Kidney tubule cell (primary cell): ENCODE measurements at places on chromosomes 13 and 19.

DNA sequence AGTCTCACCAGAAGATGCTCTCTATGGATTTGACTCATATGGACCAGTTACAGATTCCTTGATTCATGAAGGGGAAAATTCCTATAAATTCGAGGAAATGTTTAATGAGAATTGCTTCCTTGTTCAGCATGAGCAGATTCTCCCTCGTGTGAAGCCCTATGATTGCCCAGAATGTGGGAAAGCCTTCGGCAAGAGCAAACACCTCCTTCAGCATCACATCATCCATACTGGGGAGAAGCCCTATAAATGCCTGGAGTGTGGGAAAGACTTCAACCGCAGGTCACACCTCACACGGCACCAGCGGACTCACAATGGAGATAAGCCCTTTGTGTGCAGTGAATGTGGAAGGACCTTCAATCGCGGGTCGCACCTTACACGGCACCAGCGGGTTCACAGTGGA is 10.7 kb downstream of the ZNF460 start:
- DNase-seq = no peak

DNA sequence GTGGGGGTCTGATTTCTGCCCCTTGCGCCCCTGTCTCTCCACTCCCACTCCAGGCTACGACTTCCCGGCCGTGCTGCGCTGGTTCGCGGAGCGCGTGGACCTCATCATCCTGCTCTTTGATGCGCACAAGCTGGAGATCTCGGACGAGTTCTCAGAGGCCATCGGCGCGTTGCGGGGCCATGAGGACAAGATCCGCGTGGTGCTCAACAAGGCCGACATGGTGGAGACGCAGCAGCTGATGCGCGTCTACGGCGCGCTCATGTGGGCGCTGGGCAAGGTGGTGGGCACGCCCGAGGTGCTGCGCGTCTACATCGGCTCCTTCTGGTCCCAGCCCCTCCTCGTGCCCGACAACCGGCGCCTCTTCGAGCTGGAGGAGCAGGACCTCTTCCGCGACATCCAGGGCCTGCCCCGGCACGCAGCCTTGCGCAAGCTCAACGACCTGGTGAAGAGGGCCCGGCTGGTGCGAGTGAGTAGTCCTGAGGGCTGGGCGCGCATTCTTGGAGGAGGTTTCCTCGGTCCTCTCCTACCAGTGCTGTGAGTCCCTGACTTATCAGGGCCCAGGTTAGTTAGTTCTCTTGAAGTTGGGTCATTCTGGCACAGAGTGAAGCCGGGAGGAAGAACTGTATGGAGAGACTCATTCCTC is 12.7 kb downstream of the EHD2 start:
- DNase-seq = no peak

DNA sequence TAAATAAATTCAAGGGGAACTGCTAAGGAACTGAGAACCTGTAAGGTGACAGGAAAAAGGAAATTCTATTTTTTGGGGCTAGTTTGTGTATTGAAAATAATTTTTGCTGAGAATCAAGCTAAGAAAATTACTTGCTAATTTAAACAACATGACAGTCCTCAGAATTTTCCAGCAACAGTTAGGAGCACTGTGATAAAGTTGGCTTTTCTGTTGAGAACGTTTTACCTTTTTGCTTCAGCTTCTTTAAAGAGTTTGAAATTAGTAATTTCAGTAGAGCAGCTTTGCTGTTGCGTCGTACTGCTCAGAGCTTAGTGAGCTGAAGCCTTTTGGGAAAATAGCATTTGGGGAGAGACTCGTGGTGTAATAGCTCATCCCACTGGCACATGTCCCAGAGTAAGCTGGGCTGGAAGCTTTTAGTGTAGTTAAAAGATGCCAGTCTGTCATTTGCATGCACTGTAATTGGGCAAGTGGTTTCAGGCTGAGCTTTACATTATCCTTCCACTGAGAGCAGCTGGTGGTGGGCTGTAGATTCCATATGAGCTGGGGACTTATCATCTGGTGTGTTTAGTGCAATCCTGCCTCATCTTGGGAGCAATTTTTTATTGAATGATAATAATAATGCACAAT is 69.8 kb downstream of the LRCH1 start:
- DNase-seq = peak; percentile 56

- DNase-seq = peak; percentile 1
These were observed 192.5 kb downstream of the POSTN start for GRCh38 chr13:37406031-37406430.

- DNase-seq = peak; percentile 64
These were observed 30.9 kb upstream of the KCTD4 start for GRCh38 chr13:45231722-45232121.

- no peak for DNase-seq
These were observed 424.5 kb downstream of the ITGBL1 start for GRCh38 chr13:101876951-101877350.

DNA sequence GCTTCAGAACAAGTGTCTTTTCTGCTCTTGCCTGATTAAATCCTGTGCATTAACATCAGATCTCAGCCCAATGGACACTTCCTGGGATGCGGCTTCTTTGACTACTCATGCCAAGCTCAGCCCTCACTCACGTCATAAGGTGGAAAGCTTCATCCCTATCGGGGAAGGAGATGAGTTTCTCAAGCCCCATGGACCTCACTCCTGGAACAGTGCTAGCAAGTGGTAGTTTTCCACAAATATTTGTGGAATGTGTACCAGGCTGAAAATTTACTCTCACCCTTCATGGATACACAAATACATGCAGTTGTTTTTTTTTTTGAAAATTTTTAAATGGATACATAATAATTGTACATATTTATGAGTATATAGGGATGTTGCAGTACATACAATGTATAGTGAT is 34.6 kb upstream of the FARP1 start:
- no peak for DNase-seq

DNA sequence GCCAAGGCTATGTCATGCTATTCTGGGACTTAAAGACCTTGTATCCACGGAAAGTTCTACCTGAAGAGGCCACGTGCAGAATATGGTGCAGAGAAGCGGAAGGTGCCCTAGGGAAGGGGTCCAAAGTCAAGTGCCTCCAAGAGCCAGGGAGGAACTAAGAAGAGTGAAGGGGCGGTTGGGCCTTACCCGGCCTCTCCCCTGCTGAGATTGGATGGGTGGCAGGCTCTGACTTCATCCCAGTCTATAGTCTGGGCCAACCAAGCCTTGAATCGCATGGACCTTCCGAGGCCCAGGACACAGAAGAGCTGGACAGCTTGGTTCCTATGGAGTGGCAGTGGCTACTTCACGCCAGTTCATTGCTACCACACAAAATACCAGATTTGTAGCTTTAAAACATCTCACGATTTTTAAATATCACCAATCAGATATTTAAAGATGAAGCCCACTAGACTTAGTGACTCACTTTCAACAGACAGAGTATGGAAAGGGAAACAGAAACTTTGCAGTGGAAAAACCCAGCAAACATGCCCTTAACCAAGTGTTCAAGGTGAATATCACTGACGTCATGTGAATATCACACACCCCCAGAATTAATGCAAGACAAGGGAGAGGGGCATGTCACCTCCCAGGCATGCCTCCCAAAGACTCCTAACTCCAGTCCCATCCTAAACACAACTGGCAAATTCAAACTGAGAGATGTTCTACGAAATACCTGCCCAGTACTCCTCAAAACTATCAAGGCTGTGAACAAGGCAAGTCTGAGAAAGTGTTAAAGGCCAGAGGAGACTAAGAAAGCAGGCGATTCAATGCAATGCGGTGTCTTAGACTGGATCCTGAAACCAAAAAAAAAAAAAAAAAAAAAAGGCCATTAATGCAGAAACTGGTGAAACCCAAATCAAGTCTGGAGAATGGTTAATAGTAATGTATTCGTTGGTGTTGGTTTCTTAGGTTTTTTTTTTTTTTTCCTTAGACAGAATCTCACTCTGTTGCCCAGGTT is 10.2 kb downstream of the C19orf12 start:
- no peak for DNase-seq

- peak; percentile 69 for DNase-seq
These were observed 4.9 kb upstream of the TNFSF14 start for GRCh38 chr19:6674868-6675305.
